ENCODE measurements at places on chromosomes 6 and 20.

GRCh38 chr20:5844063-5844681 is 94.0 kb downstream of the SHLD1 start:
- no peak for DNase-seq

- DNase-seq = no peak
Observed at GRCh38 chr20:57468523-57469417, 56.2 kb downstream of the CTCFL start.

GRCh38 chr20:44851545-44851944 is 34.0 kb upstream of the YWHAB start:
- no peak for DNase-seq

DNA sequence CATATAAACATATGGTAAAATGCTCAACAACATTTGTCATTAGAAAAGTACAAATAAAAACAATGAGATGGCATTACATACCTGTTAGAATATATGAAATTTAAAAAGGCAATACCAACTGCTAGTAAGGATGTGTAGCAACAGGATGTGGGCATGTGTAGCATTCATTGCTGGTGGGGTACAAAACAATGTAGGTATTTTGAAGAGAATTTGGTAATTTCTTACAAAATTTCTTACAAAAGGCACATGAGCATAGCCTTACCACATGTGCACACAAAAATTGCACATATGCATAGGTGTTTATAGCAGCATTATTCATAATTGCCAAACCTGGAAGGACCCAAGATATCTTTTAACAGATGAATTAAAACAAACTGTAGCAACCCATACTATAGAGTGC is 1355.1 kb upstream of the CITED2 start:
- DNase-seq = no peak

DNA sequence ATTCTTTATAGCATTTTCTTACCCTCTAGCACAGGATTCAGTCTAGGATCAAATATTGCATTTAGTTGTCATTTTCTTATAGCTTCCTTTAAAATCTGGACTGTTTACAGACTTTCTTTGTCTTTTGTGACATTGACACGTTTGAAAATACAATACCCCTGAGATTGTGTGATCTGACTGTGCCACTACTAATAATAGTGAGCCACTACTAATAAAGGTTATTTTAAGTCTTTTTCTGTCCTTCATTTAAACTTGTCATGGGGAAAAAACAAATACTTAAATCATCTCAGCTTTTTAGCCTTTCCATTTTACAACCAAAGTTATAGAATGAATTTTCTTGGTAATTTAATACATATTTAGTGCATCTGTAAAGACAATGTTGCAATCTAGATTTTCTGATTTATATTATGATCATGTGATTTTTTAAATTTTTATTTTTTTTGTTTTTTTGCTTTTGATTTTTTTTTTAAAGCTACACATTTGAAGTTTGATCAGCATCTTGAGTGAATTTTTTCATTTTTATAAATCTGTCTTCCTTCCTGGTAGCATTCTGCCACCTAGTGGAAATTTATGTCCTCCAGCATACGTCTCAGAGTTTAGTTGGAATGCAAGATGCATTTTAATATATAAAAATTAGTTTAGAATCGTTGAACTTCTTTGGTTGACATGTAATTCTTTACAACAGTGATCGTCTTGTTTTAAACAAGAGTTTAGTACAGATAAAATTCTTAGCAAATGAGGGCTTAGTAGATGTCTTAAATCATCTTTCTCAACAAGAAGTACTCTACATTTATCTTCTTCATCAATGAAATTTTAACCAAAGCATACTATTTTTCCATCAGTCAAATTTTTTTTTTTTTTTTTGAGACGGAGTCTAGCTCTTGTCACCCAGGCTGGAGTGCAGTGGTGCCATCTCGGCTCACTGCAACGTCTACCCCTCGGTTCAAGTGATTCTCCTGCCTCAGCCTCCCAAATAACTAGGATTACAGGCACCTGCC is 119.4 kb downstream of the NCOA3 start:
- DNase-seq = no peak

DNA sequence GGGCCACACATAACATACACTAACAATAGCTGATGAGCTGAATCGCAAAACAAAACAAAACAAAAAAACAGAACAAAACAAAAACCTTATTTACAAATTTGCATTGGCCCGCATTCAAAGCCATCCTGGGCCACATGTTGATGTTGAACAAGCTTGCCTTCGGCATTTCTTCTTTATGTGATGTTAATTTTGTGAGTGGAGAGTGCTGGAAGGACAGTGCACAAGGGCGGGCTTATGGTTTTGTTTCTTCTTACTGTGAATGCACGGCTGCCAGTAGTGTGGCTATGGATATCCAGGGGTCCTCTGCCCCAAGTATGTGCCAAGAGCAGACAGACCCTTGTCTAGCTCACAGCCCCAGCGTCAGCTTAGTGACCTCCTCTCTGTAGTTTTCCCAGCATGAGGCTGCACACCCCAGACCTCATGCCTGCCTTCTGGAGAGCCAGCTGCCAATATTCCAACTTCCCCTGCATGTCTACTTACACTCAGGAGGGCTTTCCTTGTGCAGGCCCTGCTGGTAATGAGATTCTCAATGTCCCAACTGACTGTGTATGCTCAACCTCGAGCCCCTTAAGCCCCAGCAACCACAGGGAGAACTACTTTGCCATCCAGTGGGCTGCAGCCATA is 24.9 kb downstream of the ZNF292 start:
- DNase-seq = no peak

DNA sequence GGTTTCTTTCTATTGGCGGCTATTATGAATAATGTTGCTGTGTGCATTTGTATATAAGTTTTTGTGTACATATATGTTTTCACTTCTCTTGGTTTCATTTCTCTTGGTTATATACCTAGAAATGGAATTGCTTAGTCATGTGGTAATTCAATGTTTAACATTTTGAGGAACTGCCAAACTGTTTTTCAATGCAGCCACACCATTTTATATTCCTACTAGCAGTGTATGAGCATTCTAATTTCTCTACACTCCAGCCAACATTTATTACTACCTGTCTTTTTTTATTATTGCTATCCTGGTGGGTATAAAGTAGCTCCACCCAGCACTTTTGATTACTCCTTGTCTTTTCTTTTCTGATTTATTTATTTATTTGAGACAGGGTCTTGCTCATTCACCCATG is 54.8 kb downstream of the PHACTR2 start:
- DNase-seq = no peak

DNA sequence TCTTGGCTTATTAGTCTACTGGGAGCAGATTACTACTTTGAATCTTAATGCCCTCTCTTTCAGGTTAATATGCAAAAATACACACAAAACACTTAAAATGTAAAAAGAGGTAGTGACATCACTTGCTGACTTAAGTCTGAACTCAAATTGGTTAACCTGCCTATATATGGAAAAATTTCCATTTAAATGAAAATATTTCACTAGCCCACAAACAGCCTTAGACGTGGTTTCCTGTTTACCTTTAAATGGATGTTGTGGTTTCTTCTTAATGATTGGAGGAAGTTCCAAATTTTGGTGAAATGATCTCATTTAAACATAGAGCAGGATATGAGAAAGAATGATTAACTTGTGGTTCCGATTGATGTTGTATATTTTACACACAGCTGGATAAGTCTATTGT is 553.7 kb downstream of the CD109 start:
- DNase-seq = no peak

- DNase-seq = no peak
Observed at GRCh38 chr6:40986364-40986763, 52.7 kb downstream of the UNC5CL start.

DNA sequence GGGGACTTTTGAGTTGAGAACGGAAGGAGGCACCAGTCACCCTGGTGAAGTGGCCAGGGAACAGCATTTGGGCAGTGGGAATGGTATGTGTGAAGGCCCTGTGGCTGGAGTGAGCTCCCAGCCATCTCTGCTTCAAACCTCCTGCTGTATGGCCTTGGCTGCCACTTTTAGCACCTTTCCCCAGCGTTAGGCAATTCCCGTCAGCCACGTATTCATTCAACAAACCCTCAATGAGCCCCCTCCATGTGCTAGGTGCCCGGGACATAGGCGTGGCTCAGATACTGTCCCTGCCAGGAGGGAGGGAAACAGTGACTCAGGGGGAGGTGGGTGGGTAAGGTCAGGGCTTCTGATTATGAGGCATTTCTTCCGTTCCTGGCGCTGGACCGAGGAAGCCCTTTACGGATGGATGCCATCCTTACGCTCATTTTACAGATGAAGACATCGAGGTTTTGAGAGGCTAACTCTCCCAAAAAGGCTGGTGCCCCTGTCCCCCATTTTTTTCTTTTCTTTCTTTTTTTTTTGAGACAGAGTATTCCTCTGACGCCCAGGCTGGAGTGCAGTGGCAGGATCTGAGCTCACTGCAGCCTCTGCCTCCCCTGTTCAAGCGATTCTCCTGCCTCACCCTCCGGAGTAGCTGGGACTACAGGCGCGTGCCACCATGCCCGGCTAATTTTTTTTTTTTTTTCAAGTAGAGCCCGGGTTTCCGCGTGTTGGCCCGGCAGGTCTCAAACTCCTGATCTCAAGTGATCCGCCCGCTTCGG is 37.5 kb downstream of the SRC start:
- no peak for DNase-seq

- no peak for DNase-seq
Observed at GRCh38 chr6:35804996-35805736, at the start of gene LHFPL5. Gene LHFPL5 (plus strand): TSS chr6:35805352. CDS start chr6:35805671, 319 bp downstream.

DNA sequence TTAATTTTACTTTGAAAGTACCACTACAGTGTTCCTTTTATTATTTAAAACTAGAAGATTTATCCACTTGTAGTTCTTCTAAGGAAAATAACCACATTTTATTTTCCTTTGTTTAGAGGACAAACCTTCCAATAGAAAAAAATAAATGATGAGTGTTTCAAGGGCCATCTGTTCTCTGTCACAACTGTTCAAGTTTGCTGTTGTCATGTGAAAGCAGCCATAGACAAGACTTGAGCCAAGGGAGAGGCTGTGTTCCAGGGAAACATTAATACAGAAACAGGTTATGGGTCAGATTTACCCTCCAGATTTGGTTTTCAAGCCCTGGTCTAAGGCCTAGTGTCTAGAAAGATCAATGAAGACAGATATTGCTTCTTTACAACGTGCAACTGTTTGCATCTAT is 463.6 kb downstream of the C6orf118 start:
- DNase-seq = no peak

GRCh38 chr6:158805698-158806377 is 13.3 kb downstream of the EZR start:
- DNase-seq = no peak

- no peak for DNase-seq
Observed at GRCh38 chr6:3751077-3751729, at the start of gene PXDC1. Gene PXDC1 (minus strand): TSS chr6:3751713. CDS start chr6:3751531, 182 bp downstream.

- DNase-seq = no peak
Observed at GRCh38 chr6:73309535-73309784, 44.6 kb downstream of the DPPA5 start.

GRCh38 chr6:39568896-39569295 is 156.3 kb downstream of the KIF6 start:
- DNase-seq = no peak

- DNase-seq = no peak
Observed at GRCh38 chr6:107318100-107318736, 141.1 kb downstream of the PDSS2 start.

DNA sequence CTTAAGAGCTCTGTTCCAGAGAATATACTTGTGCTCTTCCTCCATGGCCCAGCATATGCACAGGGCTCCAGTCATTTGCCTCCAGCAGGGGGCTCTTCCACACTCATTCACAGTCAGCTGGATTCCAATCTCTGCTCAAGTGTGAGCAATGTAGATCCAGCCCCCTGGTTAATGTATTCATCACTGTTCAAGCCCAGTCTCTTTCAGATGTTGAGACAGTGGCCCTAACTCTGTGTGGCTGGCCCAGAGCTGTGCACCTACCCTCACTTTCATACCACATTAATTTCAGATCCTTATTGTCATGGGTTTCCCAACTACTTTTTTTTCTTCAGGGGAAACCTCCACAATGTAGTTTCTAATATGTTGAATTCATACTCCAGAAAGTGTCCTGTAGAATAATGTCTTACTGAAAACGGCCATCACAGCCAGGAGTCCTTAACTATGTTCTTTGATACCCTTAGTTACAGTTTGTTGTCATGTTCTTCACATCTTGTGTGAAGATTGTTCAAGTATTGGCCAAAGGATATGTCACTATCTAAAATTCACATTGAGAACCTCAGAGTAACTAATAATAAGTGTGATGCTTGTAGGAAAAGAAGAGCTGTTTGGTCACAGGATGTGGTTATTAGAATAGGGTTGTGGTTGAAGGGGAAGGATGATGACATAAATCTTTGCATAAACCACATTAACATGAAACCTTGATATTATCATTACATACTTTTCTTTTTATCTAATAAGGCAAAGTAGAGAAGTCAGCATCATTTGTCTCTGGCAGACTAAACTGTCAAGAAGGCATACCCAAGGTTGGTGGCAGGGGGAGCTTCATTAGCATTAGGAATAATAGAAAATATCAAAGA is 14.4 kb upstream of the HLA-DQA1 start:
- DNase-seq = no peak

DNA sequence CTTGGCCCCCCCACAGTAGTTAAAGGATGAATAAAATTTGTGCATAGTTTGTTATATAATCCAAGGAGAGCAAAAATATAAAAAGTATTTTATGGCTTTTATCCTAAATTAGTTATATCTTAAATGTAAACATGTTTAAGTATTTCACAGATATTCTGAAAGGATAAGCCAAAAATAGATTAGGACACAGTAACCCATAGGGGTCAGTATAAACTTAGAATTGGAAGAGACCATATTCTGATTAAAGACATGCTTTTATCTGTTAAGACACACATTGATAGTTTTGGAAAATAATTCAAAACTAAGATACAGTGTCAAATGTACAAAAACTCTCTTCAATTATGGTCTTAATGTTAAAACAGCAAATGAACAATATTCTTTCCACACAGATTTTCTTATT is 4.5 kb upstream of the SERINC1 start:
- no peak for DNase-seq

Measured in stimulated activated CD4-positive, alpha-beta T cell treated with anti-CD3 and anti-CD28 coated beads, Interleukin-15, amount 100 ng/mL, for 1 hour (primary cell).